ENCODE measurements at places on chromosomes 4 and X. TPM values are rescaled to one million over a fixed set of nuclear protein-coding genes. Genes with fewer than 3 reads are reported as not detected.

- no peak for DNase-seq
These were observed 678 bp downstream of the BMP3 start for GRCh38 chr4:81030981-81031791.

IBSP gene
- not detected for total RNA-seq

CACNA1F gene
- total RNA-seq = 0.11 TPM

DNA sequence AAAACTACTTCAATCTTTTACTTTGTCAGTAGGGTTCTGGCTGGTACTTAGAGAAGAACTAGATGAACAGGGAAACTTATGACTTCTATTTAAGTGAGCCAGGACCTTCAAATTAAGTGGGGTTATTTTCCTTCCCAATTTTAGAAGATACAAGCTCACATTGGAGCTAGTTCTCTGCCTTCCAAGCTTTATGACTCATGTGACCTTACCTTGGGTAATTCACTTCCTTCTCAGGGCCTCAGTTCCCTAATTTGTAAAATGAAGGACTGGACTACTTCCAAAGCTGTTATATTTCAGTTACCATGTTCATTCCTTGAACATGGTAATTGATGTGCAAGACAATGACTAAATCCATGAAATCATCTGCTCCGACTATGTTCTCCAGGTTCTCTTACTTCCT, 32.0 kb upstream of the DCX start:
- DNase-seq = no peak

DNA sequence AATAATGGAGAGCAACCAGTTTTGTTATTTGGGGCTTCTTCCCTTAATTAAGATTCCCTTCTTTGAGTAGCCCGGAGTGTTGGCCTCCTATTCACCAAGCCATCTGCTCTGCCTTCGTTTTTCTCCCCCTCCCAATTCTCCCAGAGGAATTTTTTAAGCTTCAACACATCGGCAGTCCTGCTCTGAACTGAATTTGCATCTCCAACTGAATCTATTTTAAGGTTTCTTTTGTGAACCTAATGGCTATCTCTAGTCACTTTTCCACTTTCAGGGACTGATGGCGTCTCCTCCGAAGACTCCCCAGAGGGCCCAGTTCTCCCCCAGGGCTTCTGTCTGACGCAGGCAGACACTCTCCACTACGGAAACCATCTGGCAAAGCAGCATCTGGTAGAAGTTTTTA, 280.2 kb downstream of the ADGRA3 start:
- peak; percentile 41 for DNase-seq

DKK2 gene
- 0.75 TPM for total RNA-seq

BST1 gene
- 2.6 TPM for total RNA-seq

Measured in Right ventricle myocardium superior (tissue), 1 donor.